Mesothelial cell of epicardium (in vitro differentiated cells): ENCODE measurements at places on chromosomes 5 and 9.

GRCh38 chr5:64914396-64914795, 145.7 kb downstream of the CWC27 start:
- DNase-seq, result no peak

DNA sequence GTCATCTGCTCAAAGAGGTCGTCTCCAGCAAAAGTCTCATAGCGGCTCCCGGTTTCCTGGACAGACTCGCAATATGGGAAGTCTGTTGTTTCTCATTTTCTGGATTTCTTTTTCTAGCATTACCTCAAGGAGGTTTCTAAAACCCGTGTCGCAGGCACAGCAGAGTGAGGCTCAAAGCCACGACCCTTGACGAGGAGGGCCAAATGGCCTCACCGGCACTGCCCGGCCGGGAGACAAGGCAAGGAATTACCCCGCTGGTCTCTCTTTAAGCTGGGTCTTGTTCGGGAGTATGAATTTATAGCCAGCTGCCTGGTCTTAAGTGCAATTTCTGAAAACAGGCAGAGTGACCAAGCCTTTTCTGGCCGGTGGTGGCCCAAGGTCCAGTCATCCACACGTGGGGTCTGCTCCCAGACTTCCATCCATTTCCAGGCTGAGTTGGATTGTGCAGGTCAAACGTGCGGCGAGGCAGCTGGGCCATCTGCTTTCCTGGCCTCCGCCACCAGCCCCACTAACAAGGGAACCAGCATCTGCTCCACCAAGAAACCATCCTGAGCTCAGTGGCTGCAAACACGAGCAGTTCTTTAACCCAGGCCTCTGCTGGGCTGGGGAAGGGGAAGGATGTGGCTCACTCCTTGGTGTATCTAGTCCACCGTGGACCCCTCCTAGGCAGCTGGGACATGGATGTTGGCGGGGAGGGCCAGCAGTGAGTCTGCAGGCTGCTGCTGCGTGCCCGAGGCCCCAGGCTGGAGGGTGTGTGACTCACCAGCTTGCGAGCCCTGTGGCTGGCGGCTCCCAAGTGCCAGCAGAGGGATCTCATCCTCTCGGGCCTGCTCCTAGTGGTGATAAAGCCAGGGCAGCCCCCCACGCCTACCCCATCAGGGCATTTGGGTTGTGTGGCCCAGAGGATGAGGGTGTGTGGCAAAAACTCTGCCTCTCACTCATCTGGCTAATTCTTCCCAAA, 55.6 kb upstream of the COL5A1 start:
- DNase-seq, result no peak

- DNase-seq, result no peak
These were observed 310.6 kb downstream of the DIRAS2 start for GRCh38 chr9:90331826-90332575.

DNA sequence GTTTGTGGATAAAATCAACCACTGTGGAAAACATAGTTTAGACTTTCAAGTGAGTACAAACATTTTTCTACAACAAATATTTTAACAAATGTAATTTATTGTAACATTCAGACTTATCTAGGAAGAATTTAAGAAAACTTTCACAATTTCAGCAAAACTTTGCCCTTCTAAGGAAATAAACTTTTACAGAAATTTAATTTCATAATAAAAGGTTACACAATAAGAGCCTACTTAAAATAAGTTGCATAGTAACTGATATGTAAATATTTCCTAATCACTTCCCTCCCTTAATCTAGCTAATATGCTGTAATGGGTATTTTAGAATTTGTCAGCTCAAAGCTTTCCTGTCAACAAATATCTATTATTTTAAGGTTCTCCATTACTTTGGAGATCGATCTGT, 1899.9 kb downstream of the MAT2B start:
- DNase-seq, result no peak

DNA sequence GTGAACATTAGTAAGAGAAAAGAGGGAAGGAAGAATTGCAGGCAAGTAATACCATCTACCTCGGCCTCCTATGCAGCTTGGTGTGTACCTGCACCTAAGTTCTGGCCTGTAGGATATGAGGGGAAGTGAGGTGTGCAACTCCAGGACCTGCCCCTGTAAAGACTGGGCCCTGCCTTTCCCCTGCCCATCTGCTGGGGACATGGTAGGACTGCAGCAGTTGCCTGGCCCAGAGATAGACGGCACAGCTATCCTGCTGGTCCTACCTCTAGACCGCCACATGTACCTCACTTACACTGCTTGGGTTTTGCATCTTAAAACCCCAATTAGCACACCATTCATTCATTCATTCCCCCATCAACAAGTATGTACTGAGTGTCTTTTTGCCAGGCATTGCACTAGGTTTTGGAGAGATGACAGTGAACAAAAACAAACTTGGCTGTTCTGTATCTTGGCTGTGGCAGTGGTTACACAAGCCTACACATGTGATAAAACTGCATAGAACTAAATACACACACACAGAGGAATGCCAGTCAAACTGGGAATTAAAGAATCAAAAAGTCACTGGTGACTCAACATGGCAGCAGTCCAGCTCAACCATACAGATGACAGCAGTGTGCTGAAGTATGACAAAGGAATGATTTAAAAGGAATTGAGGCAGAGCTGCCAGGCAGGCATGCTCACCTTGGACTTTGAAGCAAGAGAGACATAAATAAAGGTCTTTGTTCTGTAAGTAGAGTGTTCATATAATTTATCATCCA, 23.3 kb upstream of the MGAT1 start:
- no peak for DNase-seq

GRCh38 chr9:29212397-29213387, 1639.4 kb upstream of the C9orf72 start:
- no peak for DNase-seq

GRCh38 chr5:71738662-71739361, 19.7 kb downstream of the CARTPT start:
- no peak for DNase-seq

DNA sequence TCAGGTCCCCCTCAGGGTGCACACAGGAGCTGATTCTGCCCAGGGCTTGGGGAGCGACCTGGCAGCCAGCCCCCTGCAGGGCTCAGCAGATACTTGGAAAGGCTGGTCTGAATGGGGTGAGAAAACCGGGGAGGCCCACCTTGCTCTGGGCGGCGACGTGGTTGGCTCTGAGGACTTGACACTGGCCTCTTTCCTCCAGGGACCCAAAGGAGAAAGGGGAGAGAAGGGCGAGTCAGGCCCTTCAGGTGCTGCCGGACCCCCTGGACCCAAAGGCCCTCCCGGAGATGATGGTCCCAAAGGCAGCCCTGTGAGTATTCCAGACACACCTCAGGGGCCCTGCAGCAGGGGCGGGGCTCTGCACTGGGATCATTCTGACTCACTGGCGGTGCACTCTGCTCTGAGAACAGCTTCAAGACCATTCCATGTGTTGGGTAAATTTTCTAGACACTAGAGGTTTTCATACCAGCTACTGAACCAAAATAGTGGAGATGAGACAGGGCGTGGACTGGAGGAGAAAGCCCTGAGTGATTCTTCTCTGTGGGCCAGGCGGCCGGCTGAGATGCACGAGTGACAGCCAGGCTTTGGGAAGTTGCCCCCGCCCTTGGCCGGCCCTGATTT, 65.9 kb upstream of the FCN2 start:
- DNase-seq, result no peak

DNA sequence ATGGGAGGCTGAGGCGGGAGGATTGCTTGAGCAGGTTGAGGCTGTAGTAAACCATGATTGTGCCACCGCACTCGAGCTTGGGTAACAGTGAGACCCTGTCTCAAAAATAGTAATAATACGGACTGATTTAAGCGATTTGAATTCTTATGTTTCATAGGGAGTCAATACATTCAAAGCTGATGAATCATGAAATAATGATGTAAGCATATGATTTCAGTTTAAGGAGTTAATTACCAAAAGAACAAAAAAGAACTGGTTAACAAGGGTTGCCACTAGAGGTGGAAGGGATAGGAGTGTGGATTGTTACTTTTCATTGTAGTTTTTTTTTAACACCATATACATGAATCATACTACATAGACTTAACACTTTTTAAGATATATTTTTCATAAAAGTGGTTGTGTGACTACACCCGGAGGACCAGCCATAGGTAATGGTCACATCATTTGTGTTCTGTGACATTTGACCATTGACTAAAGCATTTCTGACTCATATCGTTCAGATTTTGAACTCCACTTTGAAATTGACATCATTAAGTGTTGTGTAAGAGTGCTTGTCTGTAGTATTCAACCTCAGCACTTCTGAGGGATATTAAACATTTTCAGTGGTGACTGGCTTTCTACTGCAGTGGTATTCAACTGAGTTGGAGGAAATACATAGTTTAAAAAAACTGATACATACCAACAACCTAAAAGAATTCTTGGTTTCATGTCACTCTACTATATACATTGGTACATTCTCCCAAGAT, 7.0 kb downstream of the TRMT10B start:
- no peak for DNase-seq

DNA sequence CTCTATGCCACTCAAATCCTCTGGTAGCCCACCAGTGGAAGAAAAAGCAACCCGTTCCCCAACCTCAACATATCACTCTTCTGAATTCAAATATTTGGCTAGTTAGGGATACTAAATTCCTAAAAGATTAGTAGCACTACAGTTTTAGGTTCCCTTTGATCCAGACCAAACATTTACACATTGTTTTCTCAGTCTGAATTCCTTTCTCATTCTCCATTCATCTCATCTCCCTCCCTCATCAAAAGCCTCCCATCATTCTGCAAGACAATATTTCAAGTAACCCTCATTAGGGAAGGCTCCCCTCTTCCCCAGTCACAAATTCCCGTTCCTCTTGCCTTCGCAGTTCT, 26.3 kb downstream of the ADAM19 start:
- no peak for DNase-seq

GRCh38 chr5:152084476-152084875, 159.8 kb upstream of the GLRA1 start:
- no peak for DNase-seq

- DNase-seq, result no peak
These were observed 14.1 kb downstream of the FEM1C start for GRCh38 chr5:115530426-115530825.

DNA sequence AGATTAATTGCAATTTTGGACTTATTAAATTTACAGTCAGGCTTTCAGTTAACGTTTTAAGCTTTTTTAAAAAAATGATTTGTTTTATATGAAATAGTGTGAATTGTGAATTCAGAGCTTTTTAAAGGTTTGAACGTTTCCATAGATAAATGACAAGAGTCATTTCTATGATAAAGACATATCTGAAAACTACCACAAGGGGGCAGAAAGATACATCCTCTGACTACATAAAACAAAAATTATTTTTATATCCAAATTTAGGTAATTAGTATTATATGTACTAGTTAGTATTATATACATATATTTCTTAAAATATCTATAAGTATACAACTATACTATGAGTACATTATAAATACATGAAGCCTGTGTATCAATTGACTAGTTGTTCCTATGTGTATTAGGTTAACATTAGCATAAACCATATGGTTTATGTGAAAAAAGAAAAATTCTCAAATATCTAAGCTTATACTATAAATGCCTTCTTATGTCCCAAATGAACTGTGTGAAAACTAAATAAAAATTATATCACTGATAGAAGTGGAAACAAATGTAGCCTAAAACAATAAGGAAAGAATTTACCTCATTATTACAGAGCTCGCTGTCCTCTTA, 155.2 kb downstream of the MEF2C start:
- no peak for DNase-seq

DNA sequence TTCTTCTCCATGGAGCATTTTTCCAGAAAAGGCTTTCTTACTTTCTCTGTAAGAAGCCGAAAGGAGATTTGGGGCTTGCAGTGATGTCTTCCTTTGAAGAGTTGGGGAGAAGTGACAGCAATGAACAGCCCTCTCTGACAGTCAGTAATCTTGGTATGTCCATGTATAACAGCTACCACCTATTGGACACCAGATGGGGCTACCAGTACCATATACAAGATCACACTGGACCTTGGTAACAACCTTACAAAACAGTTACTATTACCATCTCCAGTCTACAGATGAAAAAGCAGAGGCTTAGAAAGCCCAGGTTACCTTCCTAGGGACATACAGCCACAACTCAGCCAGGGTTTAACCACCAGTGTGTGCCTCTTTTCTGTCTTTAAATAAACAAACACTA, 272.7 kb upstream of the TRPC7 start:
- no peak for DNase-seq

GRCh38 chr9:138059196-138059595, 181.6 kb downstream of the CACNA1B start:
- DNase-seq, result no peak

GRCh38 chr9:122656378-122656777, 1.0 kb downstream of the OR1B1 start:
- DNase-seq, result no peak

GRCh38 chr9:35303567-35303966, 141.8 kb downstream of the UNC13B start:
- DNase-seq, result no peak

- DNase-seq, result no peak
These were observed 150.6 kb upstream of the EDIL3 start for GRCh38 chr5:84535281-84535680.

DNA sequence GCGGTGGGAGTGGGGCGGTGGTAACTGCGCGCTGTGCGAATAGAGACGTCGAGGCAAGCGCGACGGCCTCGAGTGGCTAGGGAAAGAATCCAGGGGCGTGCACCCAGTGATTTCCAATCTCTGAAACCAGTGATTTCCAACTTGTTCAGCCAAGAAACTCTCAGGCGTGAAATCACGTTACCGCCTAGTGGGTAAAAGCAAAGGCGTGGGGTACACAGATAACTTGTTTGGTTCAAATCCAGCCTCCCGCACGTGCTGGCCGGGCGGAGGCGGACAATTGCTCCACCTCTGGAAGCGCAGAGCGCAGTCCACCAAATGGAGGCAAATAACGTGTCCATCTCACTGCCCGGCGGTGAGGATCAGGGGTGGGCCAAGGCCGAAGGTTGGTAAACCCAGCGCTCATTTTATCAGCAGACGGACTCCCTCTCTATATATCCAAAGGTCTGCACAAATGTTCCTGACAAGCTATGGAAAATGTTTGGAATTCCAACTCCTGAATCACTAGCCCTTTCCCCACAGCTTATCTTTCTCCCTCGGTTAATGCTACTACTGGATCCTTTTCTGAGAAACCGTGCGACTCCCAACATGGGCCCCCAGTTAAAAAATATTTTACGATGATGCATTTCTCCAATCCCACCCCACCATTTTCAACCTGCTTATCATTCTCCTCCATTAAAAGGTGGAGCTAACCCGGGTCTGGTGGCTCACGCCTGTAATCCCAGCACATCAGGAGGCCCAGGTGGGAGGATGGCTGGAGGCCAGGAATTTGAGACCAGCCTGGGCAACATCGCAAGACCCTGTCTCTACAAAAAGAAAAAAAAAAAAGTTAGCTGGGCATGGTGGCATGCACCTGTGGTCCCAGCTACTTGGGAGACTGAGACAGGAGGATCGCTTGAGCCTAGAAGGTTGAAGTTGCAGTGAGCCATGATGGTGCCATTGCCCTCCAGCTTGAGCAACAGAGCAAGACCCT, 950 bp upstream of the FNBP1 start:
- no peak for DNase-seq

GRCh38 chr9:123414936-123415930, 59.2 kb downstream of the CRB2 start:
- DNase-seq, result no peak

GRCh38 chr5:39167141-39167971, 52.0 kb downstream of the FYB1 start:
- no peak for DNase-seq

GRCh38 chr9:38708759-38709158, 11.2 kb downstream of the FAM240B start:
- no peak for DNase-seq

- DNase-seq, result no peak
These were observed 41.7 kb upstream of the EFNA5 start for GRCh38 chr5:107712359-107712870.
